MG63 (cell line): ENCODE measurements at places on chromosomes 6 and 20. TPM values are rescaled to one million over a fixed set of nuclear protein-coding genes. Genes with fewer than 3 reads are reported as not detected.
A peak's percentile ranks its signal among the peaks of the same experiment; 100 is the strongest.

DNA sequence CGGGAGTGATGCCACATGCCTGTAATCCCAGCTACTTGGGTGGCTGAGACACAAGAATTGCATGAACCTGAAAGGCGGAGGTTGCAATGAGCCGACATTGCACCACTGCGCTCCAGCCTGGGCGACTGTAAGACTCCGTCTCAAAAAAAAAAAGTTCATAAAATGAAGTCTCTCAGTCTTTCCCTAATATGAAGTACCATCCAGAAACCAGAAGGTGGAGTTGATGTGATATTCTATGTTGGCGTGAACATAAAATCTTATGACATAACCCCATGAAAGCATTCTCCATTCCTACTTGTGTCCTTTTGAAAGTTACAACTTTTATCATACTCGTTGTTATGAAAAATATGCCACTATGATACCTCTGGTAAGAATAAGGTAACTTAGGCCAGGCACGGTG is 5.7 kb downstream of the SOD2 start:
- no peak for DNase-seq

DNA sequence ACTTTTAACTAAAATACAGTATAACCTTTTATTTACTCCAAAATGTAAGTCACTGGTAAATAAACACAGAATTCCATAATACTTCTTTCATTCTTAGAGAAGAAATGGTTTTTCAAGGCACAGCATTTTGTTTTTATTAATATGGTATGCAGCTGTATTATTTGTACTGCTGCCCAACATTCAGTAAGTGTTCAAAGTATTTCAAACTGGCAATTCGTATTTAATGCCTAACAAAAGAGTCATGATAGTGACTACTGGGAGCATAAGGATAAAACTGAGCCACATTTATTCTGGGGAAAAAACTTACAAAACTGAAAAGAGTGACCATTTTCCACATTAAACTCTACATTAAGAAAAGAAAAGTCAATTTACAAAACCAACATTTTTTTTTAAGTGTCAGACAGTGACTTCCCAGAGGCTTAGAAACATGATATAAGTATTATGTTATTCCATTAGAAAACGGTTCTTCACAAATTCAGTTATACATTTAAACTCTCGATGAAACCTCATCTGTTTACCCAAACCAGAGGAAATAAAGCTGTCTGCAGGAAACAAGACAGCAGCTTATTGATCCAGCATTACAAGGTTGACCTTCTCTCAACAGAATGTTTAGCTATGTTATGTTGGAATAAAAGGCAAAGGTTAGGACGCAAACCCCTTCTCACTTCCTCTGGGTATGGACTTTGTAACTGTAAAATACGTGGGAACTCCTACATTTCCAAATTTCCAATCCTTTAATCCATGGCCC is 24.3 kb downstream of the EPB41L2 start:
- no peak for DNase-seq

GRCh38 chr20:32574296-32575226 is 10.6 kb downstream of the NOL4L start:
- DNase-seq: peak; percentile 65

DNA sequence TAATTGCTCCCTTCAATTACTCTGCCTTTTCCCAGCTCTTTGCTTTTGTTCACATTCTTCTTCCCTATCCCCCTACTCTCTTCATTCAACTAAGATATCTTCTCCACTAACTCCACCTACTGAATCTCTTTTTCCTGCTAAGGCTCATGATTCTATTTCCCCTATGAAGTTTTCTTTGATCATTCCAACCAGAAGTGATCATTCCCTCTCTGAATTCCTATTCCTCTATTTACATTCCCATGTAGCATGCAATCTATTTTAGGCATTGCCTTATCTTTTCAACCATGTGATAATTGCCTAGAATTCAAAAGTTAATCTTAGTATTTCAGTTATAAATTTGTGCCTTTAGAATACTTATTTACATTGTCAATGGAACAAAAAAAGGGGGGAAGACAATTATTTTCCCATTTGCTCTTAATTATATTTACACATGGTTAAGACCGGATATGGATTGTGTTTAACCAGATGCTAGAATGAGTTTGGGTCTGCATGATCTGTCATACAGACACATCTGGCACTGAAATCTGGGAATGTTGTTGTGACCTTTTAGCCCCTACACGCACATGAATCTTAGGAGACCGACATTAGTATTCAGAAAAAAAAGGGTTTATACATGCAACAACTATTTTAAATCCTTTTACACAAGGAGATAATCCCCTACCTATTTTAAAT is 20.8 kb downstream of the MOXD1 start:
- no peak for DNase-seq

GRCh38 chr6:108171291-108171917 is 5.6 kb downstream of the NR2E1 start:
- DNase-seq: no peak

- peak; percentile 42 for DNase-seq
Measured at GRCh38 chr6:168440520-168441433, at the start of gene SMOC2. Gene SMOC2, plus strand, starts transcription at chr6:168441184. Its CDS starts 187 bp downstream, at chr6:168441371.

GRCh38 chr6:160043784-160044183 is 74.9 kb downstream of the IGF2R start:
- DNase-seq: no peak

DNA sequence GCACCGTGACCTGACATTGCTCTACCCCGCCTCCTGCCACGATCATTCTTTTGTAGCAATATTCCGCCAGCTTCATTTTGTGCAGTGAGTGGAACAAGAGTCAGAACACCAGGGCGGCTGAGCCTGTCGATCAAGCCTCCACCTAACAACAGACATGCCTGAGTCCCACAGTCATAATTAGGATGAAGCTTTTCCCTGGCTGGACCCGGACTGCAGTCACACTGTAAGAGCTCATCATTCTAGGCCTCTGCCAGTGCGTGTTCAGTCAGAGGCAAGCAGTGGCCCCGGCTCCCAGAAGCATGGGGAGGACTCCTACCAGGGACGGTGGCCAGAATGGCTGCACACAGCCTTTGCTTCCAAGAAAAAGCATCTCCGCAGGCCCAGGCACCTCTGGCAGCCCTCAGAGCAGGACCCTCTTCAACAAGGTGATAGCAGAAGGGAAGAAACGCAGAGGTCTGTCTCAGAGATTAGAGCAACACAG is 23.2 kb upstream of the UNC93A start:
- DNase-seq: no peak

The TBC1D7 gene
- 36.2 and 40.6 TPM in 2 replicates for total RNA-seq

The FUT9 gene
- not detected in 2 replicates for total RNA-seq

The TSPYL4 gene
- total RNA-seq: 6.6 and 6.8 TPM in 2 replicates

The HLA-DRB5 gene
- total RNA-seq: not detected in 2 replicates

The TUBB1 gene
- not detected in 2 replicates for total RNA-seq

The MUC21 gene
- total RNA-seq: not detected in 2 replicates

The BNIP5 gene
- total RNA-seq: not detected in 2 replicates
